NCI-H1694 treated with DMSO at 0.1 percent for 48 hours (cell line): ENCODE measurements at places on chromosomes 11 and 22.

DNA sequence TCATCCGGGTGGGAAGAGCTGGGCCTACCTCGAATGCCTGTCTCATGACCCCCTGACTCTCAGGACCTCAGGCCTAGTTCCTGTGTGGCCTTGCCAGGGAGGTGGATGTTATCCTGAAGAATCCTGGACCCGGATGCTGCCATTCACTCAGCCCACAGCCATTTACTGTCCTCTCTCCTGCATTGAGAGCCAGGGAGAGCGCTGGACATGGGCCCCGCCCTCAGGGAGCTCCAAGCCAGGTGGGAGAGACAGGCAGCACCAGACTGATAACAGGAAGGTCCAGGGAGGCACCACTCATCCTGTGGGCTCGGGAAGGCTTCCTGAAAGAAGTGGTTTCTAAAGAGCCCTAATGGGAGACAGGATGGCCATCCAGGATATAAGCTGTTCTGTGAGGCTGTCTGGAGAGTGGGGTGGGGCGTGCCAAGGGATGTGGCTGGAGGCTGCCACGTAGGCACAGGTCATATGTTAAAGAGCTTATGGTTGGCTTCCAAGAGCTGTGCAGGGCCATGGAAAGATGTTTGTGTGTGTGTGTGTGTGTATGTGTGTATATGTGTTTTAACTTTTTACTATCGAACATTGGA lies 8.6 kb downstream of the SERPINH1 start:
- DNase-seq: no peak

- no peak for DNase-seq
These were observed 12.2 kb downstream of the RIBC2 start for GRCh38 chr22:45425531-45426265.

GRCh38 chr11:29166306-29166705 lies 850.5 kb downstream of the KCNA4 start:
- no peak for DNase-seq

GRCh38 chr11:46381048-46381818 lies at the start of gene MDK:
TSS of gene MDK (plus strand) at chr11:46381669. CDS start at chr11:46382058, 389 bp downstream.
- DNase-seq: no peak

DNA sequence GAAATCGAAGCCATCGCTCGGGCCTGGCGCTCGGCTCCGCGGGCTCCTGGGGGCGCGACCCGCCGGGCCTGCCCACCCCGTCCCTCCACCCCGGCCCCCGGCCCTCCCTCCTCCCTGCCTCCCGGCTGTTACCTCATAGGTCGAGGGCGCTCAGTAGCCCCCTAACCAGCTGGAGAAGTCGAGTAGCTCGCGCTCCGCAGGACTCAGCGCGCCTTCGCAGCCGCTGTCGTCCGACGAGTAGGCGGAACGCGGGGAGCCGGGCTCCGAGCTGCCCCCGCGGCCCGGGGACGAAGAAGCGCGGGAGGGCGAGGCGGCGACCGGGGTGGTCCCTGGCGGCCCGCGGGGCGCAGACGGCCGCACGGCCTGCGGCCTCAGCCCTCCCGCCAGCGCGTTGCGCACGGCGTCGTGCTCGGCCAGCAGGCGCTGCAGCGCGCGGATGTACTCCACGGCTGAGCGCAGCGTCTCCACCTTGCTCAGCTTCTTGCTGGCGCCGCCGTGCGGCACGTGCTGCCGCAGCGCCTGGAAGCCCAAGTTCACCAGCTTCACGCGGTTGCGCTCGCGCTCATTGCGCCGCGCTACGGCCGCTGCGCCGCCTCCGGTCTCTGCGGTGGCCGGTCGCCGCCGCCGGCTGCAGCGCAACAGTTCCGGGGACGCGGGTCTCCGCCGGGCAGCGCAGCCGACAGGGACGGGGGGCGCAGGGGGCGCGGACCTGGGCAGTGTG lies 627 bp downstream of the ASCL2 start:
- no peak for DNase-seq

DNA sequence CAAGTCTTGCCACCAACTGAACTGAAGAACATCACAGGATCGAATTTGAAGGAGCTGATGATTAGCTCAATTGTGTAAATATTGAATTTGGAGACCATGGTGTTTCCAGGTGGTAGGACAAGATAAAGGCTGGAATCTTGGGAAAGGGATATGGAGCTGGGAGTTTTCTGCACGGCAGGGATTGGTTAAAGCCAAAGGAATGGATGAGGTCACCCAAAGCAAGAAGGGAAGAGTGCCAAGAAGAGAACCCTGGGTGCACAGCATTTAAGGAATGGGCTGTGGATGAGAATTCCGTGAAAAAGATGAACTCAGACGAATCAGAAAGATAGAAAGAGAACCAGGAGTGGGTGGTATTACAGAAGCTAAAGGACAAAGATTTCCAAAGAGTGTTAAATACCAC lies 29.4 kb upstream of the RRAS2 start:
- no peak for DNase-seq

DNA sequence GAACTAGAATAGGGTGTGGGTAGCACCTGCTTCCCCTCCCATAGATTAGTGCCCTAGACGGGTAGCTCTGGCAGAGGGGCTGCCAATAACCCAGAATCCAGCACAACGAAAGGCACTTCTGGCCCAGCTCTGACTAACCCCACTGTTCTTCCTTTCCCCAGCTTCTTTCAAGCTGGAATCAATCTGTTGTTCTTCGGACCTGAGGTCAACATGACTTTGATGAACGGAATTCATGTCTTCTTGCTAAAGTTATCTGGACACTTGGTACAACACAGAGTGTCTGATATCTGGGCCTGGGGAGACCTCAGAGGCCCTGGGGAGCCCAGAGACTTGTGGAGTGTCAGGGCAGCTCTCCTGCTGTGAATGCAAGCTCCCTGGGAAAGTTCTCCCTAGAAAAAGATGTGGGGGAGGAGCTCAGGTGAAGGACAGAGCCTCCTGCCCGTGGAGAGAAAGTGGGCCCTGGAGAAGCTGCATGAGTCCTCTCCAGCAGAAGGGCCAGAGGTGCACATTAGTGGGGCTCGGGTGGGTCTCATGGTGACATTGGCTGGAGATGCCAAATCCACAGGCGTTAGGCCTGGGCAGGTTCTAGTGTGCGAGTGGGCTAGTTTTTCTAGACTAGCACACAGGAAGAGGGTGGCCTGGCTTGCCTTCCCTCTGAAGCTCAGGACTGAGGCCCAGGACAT lies 6.3 kb downstream of the KCNJ11 start:
- DNase-seq: no peak

GRCh38 chr22:29003552-29003951 lies 58.1 kb downstream of the C22orf31 start:
- no peak for DNase-seq

DNA sequence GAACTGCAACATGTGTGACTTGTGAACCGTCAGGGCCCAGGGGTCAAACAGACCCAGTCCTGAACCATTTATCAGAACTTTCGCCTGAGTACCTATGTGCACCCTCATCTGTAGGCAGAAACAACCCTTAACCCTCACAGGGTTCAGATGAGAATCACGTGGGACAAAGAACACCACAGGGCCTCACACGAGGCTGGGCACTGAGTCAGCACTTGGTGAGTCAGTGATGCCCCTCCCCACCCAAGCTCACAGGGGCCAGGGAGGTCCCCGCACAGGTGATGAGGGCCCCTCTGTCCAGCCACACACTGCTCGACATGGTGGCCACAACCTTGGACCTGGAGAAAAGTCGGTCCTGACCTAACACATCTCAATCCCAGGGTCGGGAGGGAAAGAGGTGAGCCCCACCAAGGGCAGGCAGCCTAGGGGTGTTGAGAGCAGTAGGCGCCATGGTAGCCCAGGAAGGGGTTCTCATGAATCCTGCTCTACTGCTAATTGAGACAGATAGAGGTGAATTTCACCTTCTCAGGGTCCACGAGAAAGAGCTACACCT lies 176.4 kb downstream of the SHANK2 start:
- DNase-seq: no peak

- DNase-seq: no peak
These were observed 6.0 kb upstream of the LMO2 start for GRCh38 chr11:33897761-33898375.

GRCh38 chr22:35630387-35630793 lies 13.3 kb upstream of the MB start:
- no peak for DNase-seq

DNA sequence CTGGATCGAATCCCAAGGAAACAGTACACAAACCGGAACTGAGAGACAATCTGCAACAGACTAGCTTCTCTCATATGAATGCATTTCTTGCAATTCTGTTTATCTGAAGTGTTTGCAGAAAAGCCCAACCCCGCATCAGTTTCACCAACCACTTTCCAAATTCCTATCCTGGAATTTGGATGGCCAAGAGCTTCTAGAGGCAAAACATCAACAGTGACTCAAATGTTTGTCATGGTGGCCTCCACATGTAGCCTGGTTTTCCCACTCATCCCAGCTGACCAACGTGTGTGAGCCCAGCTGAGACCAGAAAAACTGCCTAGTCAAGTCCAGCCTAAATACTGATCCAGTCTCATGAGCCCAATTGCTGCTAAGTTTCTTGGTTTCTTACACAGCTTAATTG lies 8.3 kb upstream of the MIEF1 start:
- DNase-seq: no peak

- DNase-seq: no peak
These were observed 8.3 kb upstream of the RCE1 start for GRCh38 chr11:66834943-66835342.

DNA sequence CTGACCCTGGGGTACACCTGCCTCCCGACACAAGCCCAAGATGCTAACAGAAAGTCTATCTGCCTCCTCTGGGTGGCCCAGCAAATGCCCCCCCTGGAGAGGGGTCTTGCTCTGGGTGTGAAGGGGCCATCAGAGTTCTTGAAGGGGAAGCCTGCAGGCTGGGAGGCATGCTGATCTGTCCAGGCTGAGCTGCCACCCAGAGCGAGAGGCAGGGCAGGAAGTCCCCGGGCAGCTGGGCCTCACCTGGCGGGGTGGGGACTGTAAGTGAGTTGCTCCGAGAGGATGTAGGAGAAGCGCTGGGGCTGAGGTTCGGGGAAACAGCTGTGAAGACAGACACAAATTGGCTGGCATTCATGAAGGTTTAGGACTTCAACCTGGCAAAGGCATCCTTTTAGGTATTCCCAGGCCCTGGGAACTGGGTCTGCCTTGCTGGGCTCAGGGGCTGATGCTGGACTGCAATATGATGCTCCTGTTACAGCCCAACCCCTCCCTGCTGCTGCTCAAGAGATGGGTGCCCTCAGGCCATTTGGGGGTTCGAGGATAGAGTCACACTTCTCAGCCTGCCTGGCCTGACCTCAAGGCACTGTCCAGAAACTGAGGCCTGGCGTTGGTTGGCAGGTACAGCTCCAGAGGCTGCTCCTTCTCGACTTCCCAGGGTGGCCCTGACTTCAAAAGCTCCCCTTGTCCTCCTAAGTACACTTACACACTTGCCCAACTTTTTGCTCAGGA lies 60.2 kb upstream of the LYVE1 start:
- no peak for DNase-seq

DNA sequence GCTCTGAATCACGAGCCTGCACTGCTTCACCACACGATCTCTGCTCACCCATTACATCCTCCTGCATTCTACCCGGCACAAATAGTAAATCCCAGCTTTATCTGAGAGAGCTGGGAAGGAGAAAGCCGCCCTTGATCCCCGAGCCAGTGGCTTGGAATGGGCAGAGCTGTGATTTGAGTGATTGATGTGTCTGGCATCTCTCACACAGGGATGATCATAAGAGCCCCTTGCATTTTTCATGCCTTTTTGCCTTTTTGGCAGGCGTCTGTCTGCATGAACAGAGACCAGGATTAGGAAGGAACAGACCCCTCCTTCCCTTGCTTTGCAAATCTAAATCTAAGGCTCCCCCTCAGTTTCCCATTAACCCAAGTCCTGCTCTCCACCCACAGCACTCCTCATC lies 945.3 kb downstream of the NTM start:
- DNase-seq: no peak

DNA sequence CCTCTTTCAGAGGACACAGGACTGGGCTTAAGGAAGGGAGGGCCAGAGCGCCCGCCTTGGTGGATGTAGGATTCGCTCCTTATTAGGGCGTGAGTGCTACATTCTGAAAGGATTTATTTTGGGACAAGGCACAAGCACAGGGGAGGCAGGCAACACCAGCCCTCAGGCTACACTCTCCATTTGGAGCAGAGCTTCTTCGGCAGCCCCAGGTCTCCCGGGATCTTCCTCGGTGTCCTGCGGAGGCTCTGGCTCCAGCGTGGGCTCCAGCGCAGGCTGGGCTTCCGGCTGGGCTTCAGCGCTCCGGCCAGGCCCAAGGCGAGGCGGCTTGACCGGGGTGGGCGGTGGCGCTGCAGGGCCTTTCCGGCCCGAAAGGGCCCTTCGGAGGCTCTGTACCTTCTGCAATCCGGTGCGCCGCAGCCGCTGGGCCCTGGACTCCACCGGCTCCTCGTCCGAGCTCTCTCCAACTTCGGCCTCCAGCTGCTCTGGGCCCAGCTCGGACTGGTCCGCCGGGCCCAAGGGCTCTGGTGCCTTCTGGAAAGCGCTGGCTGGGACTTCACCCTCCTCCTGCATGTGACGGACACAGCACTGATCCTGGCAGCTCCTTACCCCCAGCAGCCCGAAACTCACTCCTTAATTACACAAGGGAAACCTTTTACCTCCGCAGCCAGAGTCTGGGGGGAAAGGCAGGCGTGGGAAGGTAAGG lies 1.1 kb downstream of the CAVIN3 start:
- DNase-seq: no peak

DNA sequence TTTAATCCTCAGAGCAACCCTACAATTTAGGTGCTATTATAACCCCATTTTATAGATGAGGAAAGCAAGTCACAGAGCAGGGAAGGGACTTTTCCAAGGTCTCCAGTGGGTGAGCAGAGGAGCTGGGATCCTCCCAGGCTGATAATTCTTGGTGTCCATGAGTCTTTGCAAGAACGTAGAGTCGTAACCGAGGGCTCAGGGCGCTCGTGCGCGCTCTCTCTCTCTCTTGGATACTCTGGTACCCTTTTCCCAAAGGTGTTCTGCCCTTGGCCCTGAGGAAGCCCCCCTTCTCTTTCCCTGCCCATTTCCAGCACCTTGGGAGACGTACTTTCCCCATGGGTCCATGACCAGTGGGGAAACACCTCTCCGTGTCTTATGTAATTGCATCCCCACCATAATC lies 5.2 kb upstream of the ZP1 start:
- no peak for DNase-seq

- no peak for DNase-seq
These were observed 618.9 kb downstream of the BRD1 start for GRCh38 chr22:49208768-49209252.

- DNase-seq: no peak
These were observed 72.6 kb downstream of the NCAPD3 start for GRCh38 chr11:134151083-134151747.

DNA sequence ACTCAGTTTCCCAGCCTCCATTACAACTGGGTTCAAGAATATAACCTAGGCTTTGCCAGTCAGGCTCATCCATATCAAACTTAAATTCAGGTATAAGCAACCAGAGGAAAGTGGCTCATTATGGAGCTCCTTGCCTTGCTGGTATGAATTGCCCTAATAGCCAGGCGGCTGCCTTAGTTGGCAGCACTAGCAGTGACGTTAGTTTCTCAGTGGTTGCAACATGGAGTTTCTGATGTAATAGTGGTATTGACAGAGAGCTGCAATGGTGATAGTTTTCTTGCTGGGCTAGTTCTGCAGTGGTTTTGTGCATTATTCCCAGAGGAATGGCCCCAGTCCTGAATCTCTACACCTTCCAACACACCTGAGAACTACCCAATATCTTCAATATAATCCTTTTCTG lies 3.8 kb upstream of the TMEM123 start:
- no peak for DNase-seq
